Cortex of kidney (tissue), 1 donor: ENCODE measurements at places on chromosomes 16 and 17.

DNA sequence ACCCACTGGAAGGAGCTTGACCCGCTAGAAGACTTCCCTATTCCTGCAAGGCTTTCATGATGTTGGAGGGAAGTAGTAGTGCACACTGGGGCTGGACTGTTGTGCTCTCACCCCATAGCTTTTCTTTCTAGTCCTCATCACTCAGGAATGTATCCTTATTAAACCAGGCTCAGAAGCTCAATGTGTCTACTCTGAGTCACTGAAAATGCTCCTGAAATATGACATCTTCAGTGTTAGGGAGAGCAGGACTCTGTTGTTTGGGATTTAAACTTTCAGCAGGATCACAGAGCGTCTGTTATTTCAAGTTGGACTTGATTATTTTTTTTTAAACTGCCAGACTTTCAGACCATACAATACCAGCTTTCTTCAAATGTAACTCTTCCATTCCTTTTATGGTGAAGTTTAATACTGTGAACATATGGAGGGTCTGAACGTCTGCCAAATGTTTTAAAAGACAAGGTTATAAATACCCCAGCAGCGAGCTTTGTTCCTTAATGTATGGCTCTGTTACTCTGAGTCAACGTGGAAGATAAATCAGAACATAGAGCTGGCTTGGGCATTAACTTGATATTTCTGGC lies 257.5 kb downstream of the CDH11 start:
- no peak for DNase-seq

DNA sequence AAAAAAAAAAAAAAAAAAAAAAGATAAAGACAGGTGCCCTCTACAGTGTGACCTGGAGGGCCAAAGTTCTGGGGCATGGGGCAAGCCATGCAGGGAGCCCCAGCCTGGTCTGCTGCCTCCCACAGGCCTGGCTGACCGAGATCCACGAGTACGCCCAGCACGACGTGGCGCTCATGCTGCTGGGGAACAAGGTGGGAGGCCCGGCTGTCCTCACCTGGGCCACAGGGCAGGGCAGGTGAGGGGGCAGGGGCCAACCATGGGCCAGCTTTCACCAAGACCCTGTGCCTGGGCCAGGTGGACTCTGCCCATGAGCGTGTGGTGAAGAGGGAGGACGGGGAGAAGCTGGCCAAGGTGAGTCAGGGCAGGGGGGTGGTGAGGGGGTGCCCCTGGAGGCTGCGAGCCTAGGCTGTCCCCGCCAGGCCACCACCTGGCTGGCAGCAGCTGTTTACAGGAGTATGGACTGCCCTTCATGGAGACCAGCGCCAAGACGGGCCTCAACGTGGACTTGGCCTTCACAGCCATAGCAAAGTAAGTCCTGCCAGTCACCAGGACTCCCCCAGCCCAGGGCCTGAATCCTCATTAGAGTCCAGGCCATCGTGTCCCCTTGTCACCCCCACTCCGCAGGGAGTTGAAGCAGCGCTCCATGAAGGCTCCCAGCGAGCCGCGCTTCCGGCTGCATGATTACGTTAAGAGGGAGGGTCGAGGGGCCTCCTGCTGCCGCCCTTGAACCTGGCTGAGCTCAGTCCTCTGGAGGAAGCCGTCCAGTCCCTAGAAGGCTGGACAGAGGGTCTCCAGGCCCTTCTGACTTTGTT lies 2.7 kb upstream of the TRAF7 start:
- DNase-seq = no peak

- DNase-seq = no peak
Observed at GRCh38 chr17:17285951-17286350, 4.9 kb upstream of the COPS3 start.

DNA sequence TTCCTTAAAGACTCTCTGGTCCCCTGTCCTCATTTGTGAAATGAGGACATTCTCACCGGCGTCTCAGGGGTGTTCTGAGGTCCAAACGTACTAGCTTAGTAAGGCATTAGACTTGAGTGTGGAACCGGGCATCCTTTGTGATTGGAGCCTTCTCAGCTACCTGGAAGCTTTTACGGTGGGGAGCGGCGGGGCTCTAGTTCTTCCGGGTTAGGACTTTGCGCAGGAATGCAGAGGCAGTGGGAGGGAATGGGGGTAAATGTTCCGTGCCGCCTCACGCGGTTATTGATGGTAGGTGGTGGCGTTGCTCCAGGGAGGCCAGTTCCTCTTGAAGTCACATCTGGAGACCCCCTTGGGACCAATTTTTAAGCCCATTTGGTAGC lies 113.6 kb downstream of the SNX29 start:
- DNase-seq = no peak

- no peak for DNase-seq
Observed at GRCh38 chr16:58160855-58161254, 31.7 kb upstream of the CFAP20 start.

GRCh38 chr17:72187556-72187955 lies 66.7 kb downstream of the SOX9 start:
- DNase-seq = no peak

GRCh38 chr17:73467651-73468050 lies 155.8 kb upstream of the CDC42EP4 start:
- no peak for DNase-seq
